ENCODE measurements at places on chromosomes 4 and X.

GRCh38 chrX:110120025-110120424 lies 117.1 kb downstream of the TMEM164 start:
- no peak for DNase-seq

DNA sequence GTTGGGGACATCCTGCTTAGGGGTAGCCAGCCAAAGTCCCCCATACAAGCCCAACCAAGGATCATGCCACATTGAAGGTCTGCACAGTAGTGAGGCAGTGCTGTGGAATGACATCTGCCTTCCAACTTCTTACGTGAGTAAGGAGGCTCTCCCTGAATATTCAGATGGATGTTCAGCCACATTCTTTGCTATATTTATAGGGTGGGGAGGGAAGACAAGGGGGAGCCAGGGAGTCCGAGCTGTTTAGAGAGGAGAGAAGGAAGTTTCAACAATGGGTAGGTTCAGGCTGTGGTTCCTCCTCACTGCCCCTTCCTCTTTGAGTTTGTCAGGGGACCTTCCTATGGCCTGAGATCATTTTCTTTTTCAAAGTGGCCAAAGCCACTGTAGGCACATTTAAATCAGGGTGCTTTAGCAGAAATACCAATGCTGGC lies 29.8 kb downstream of the MSN start:
- no peak for DNase-seq

- DNase-seq: no peak
Measured at GRCh38 chr4:159019356-159019755, 83.5 kb upstream of the RAPGEF2 start.

- no peak for DNase-seq
Measured at GRCh38 chrX:38282049-38282448, 45.3 kb downstream of the RPGR start.

DNA sequence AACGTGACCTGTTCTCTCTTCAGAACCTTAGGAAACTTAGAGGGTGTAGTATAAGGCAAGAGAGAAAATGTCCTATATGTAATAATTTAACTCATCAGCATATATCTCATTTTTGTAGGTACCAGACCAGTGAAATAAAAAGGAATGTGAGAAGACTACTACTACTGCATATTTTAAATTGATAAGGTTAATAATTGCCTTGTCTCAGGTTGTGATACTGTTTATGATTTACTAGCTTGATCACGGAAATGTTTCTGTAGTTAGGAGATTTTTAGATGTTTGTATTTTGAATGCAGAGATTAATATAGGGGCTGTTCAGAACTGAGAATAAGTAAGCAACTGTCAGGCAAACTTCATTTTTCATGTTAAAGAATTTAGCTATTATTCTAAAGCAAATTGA lies 1563.4 kb downstream of the C4orf33 start:
- no peak for DNase-seq

GRCh38 chrX:51182545-51182944 lies 150.1 kb upstream of the NUDT10 start:
- no peak for DNase-seq

DNA sequence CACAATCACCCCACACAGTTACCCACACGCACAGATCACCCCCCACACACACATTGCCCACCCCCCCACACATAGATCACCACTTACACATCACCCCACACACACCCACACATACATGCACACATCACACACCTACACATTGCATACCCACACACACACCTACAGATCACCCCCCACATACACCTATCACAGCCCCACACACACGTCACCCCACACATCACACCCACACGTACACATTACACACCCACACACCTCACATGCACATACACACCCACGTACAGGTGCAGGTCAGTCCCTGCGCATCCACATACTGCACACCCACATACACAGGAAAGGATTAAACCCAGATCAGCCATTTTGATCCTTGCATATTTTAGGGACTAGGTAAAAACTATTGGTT lies 15.3 kb upstream of the TADA2B start:
- DNase-seq: no peak

DNA sequence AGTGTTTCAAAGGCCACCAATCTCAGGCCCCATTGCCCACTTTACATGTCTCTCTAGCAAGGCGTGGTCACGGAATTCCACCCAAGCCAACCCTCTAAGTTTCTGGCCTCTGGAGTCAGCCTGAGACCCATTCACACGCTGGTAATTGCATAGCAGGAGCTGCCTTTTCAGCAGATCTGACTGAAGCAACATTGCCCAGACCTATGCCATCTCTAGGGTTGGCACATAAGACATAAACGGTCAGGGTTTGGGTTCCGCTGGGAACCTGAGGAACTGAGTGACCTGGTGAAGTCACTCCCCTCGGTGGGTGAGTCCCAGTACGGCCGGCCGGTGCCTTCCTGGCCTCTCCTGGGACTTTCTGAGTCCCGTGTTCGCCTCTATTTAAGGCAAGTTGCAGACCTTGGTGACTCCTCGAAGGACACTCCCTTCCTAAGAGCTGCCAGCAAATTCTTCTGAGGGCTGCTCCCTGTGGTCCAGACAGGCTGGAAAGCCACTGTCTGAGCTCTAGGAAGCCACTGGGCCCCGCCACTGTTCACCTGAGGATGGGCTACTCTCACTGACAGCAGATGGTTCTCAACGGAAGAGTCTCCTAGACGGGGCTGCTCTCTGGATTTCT lies 15.9 kb downstream of the CTAG1A start:
- DNase-seq: no peak

- DNase-seq: no peak
Measured at GRCh38 chr4:48664938-48665337, 115.1 kb downstream of the FRYL start.

- no peak for DNase-seq
Measured at GRCh38 chrX:38178396-38178795, 42.3 kb downstream of the SRPX start.

DNA sequence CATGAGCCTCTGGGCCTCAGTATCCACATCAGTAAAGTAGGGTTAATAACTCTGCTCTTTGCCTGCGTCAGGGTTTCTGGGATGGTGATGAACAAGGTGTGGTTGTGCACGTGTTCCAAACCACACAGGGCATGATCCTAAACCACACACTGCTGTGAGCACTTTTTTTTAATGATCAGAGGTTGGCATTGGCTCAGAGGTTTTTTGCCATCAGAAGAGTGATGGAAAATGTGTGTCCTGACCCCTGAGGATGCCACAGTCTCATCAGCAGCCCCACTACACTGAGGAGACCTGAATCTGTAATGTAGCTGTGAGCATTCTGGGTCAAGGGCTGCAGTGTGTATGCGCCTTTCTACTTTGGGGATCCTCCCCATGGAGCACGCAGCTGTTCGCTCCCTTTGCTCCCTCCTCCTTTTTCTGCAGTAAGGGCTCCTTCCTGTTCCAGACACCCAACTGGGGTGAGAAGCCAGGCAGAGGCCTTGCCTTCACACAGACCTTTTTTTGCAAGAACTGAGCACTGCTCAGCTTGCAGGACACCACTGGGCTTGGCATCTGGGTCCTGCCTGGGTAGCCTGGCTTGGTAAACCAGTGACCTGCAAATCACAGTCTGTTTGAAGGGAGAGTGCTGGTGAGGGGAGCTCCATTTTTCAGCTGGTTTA lies 87.5 kb downstream of the MAMLD1 start:
- no peak for DNase-seq

DNA sequence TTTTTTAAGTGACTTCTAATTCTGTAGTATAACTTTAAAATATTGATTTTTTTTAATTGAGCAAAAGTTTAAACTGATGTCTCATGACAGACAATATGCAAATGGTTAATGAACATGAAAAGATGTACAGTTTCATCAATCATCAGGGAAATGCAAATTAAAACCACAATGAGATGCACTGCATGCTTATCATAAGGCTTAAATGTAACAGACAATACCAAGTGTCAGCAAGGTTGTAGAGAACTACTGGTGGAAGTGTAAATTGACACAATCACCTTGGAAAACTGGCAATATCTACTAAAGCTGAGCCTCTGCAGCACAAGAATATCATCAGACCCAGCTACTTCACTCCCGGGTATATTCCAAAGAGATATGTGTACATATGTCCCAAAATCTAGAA lies 70.2 kb upstream of the DAPP1 start:
- no peak for DNase-seq

GRCh38 chrX:24357106-24357505 lies 3.3 kb upstream of the SUPT20HL1 start:
- no peak for DNase-seq

DNA sequence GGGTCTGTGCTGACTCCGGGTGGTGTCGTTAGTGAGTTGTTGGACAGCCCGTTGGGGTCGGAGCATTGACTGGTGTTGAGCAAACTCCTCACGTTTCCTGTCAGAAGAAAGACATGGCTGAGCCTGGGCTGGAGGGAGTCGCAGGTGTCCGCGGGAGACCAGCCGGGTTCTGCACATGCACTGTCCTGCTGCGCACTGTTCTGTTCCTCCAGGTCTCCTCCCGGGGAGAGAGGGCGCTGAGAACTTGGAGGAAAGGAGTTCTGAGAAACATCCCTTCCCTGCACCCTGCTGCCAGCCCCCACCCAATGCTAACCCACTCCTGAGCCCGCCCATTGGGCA lies 1.1 kb downstream of the ZNF141 start:
- DNase-seq: no peak

- no peak for DNase-seq
Measured at GRCh38 chr4:79210636-79211049, 115.2 kb downstream of the NAA11 start.

DNA sequence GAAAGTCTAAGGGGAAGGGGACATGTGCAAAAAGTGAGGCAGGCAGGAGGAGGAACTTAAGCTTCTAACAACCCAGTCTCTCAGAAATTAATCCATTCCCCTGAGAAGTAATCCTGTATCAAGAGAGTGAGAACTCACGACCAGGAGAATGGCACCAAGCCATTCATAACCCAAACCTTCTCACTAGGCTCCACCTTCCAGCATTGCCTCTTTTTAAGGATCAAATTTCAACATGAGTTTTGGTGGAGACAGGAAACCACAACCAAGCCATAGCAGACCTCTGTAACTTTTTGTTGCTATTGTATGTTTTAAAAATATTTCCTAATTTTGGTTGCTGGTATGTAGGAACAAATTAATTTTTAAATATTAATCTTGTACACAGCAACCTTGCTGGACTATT lies 32.8 kb downstream of the PASD1 start:
- DNase-seq: no peak

Data from spinal cord (tissue), 10 donors.